ENCODE measurements at places on chromosomes 3 and 15.
A peak's percentile ranks its signal among the peaks of the same experiment; 100 is the strongest.

DNA sequence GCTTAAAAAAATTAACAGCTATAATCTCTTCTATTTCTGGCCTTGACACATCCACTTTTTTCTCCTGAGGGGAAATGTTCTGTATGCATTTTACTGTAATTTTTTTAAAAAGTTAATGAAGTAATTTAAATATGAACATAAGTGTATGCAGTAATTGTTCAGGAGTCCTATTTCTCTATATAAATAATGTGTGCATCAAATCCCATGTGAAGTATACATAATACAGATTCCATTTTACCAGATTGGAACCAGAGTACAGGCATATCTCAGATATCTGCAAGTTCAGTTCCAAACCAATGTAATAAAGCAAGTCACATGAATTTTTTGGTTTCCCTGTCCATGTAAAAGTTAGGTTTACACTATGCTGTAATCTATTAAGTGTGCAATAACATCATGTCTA, 26.6 kb downstream of the CCPG1 start:
- no peak for DNase-seq

DNA sequence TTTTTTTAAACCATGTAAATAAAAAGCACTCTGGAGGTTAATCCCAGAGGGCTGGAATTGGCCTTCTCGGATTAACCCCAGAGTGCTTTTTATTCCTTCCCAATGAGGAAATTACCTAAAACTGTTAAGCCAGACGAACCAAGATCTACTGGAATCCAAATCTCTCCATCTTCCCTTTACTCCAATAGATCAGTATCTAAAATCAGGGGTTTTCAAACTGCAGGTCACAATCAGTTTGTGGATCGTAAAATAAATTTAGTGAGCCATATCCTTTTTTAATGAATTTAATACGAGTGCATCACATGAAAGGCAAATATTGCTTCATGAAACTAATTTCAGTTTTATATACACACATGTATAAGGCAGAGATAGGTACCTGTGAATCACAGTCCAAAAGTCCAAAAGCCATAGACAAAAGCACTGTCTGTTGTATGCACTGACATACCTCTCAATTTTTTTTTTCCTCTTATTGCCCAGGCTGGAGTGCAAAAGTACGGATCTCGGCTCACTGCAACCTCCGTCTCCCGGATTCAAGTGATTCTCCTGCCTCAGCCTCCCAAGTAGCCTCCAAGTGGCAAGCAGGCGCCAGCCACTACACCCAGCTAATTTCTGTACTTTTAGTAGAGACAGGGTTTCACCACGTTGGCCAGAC, 61.3 kb downstream of the TBL1XR1 start:
- no peak for DNase-seq

- DNase-seq = peak; percentile 65
Measured at GRCh38 chr3:39278616-39278935, 1.3 kb downstream of the CX3CR1 start.

DNA sequence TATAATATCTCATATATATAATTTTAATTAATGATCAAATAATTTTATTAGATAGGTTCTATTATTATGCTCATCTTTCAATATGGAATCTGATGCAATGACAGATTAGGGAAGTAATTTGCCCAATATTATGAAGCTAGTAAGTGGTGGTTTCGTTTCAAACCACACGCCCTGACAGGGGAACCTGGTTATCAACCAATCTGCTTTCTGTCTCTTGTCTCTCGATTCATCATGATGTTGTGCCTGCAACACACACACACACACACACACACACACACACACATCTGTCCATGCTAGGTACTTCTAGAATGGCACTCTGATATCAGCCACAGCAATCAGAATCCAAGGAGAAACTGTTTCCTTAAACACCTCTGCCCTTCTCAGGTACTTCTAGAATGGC, 128.4 kb downstream of the ZBBX start:
- DNase-seq = no peak

DNA sequence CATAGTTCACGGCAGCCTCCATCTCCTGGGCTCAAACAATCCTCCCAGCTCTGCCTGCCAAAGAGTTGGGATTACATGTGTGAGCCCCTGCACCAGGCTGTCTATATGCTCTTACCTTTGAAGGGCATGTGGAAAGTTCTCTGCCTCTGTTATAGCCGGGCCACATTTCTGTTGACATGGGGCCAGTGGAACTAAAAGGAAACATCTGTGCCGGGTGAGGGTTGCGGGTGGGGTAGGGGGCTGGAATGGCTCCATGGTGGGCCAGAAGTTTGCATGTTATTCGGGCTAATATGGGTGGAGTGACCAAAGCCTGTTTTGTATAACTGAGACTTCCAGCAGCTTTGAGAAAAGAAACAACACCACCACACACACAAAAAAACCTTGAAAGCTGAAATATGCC, 8.3 kb upstream of the CLEC3B start:
- DNase-seq = no peak

GRCh38 chr3:81684751-81685395, 76.6 kb downstream of the GBE1 start:
- no peak for DNase-seq

DNA sequence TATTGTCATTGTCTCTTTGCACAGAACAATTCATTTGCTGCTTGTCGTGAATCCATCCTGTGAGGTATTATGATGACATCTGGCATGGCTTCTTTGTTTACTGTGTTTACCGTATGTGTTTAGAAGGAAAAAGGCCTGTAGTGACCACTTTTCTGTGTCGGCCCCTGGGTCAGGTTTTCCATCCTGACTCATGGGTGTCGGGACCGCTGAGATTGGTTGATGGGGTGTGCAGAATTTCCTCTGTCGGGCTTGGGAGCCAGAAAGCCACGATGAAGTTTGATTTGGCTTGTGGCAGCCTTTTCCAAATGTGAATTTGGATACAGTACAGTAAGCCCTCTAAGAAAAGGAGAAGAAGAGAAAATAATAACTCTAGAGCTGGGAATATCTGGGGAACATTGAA, 113.5 kb downstream of the FNDC3B start:
- peak; percentile 39 for DNase-seq

DNA sequence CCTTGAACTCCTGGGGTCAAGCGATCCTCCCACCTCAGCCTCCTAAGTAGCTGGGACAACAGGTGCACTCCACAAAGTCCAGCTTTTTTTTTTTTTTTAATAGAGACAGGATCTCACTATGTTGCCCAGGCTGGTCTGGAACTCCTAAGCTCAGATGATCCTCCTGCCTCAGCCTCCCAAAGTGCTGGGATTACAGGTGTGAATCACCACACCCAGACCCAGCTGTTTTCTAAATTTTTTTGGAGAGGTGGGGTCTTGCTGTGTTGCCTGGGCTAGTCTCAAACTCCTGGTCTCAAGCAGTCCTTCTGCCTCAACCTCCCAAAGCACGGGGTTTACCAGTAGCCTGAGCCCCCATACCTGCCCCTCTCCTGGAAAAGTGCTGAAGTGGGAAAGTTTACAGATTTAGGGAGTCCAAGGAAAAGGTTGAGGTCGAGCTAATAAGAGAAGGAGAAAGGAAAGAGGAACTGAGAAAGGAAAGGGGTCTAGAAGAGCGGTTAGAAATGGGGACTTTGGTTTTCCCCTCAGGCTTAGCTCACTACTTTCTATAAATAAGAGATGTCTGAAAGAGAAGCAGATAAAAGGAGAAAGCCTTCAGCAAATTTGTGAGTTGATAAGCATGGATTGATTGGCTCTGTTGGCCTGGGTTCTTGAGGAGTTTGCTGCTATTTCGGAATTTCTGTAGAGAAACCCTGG, 23.6 kb downstream of the UBE2E1 start:
- DNase-seq = no peak

- no peak for DNase-seq
Measured at GRCh38 chr15:61974118-61974517, 86.1 kb downstream of the VPS13C start.

GRCh38 chr15:91855684-91856489, 2.4 kb downstream of the SLCO3A1 start:
- DNase-seq = no peak

GRCh38 chr3:42839616-42840015, 30.4 kb downstream of the ACKR2 start:
- DNase-seq = no peak

GRCh38 chr15:71567173-71567572, 243.2 kb upstream of the NR2E3 start:
- DNase-seq = no peak

GRCh38 chr3:100893590-100893989, 99.6 kb downstream of the ABI3BP start:
- DNase-seq = no peak

GRCh38 chr15:23866832-23867231, 179.7 kb upstream of the NDN start:
- DNase-seq = no peak

- no peak for DNase-seq
Measured at GRCh38 chr15:29747837-29748417, 74.3 kb downstream of the TJP1 start.

DNA sequence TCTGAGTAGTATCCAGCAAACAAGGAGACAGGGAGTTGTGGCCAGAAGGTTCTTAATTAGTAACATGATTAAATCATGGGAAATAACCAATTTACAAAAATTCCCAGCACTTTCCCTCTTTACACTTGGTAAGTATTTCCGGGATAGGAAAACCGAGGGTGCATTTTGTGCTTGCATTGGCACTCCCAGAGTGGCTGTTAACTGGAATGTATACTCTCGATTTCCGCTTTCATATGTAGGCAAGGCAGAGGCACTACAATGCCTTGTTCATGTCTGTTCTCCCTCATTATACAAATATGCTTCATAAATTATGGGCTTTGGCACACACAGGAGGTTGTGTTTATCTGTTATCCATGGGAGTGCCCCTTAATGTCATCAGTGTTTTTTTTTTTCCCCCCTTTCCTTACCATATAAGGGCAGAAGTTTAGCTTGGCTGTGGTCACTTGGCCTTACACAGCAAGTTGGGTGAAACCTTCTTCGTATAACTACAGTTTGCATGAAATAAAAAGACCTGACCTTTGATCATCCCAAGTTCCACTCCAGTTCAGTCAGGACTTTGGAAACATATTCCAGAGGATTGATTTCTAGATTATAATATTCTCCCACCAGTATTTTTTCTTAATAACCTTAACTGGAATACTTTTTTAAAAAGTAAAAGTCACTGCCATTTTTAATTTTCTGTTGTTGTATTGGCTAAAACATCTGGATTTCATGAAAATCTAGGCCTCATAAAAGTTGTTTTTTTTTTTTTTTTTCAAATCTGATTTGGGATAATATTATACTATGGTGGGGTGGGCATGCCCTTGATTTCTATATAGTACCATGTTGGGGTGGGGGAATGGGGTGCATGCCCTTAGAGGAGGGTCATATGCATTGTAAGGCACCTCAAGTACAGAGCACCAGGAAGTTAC, 8.9 kb downstream of the TPM1 start:
- DNase-seq = no peak

DNA sequence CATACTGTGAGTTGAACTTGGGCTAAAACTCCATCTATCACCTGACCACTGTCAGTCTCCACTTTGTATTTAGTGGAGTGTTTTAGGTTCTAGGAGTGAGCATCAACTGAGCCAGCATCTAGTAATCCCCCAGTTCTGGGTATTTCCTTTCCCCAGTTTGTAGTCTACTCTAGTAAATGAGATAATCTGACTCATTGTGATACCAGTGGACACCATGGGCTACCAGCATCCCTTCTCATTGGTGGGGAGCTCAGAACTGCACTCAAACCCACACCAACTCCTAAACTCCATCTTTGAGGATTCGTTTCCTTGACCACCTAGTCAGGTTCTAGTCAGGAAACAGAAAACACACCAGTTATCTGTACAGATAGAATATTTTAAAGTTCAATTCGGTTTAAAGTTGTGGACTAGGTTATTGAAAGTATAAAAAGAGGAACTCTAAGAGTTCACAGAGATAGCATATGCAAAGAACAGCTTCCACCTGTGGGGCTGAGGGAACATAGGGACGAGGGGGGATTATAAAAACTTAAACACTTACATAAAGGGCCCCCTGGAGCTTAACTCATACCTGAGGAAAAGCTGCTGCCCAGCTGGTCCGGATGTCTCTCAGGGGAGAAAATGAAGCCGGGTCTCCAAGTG, 36.0 kb downstream of the LEO1 start:
- DNase-seq = no peak

Data from trophoblast cell (in vitro differentiated cells and primary cell).